ENCODE measurements at places on chromosomes 5 and 9. TPM values are rescaled to one million over a fixed set of nuclear protein-coding genes. Genes with fewer than 3 reads are reported as not detected.

GRCh38 chr5:43855452-43855851, 252.5 kb downstream of the NNT start:
- DNase-seq, result no peak

FOXD4L6 gene
- polyA plus RNA-seq, result not detected

TRIM52 gene
- polyA plus RNA-seq, result 31.8 TPM

SELENOP gene
- polyA plus RNA-seq, result 468 TPM

DNA sequence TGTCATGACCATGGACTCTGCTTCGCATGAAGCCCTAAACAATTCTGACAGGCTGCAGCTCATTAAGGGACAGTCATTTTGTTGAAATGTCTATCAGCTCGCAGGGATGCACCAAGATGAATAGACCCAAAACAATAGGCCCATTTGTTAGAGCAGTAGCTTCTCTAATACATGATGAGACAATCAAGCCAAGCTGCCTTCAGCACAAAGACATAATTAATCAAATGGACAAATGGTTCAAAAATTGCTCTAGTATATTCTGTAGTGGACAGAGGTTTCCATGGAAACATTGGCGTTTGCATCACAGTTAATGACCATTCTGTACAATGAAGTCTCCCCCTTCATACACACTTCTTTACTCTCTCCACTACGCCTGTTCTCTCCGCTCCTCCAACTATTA, 274.6 kb downstream of the ANXA1 start:
- DNase-seq, result no peak
